Right renal pelvis (tissue), 4 donors: ENCODE measurements at places on chromosomes 12 and 14.

- no peak for DNase-seq
Measured at GRCh38 chr12:130435331-130435730, 97.6 kb downstream of the PIWIL1 start.

DNA sequence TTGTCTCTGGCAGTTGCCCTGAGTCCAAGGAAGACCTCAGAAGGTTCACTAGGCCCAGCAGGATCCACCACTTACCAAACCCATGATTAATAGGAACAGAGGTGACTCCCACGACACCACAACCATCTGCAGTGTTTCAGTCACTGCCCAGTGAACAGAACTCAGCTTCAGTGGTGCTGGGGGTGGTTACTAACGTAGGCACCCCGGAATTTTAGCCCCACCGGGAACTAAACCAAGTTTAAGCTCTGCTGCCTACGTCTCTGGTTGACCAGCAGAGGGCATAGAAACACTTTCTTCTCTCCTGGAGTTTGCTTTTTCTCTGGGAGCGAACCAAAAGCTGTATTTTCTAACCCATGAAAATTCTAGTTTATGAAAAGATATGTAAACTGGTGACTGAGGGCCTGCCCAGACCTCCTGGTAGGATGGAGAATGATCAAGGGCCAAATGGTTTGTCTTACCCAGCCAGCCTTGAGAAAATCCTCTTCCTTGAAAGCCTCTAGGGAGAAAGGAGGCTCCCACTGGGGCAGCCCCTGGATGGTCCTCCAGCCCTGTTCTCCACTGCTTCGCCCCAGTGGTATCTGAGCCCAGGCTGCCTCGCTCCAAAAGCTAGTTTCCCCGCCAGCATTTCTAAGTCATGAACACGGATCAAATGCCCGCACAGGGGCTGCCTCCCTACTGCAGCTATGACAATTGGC is 379.8 kb downstream of the DPF3 start:
- DNase-seq = peak; percentile 35

DNA sequence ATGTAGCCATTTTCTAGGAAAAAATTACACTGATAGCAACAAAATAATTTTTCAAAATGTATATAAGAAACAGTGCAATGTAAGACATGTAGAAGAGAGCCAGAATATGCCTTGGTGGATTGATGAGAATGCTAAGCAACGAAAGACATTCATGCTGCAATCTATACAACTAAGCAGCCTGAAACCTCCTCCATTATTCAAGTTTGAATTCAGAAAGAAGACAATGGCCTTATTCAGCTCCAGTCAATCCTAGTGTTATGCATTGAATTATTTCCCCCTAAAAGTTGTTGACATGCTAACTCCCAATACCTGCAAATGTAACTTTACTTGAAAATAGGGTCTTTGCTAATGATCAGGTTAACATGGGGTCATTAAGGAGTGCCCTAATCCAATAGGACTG is 73.5 kb downstream of the BTG1 start:
- no peak for DNase-seq

- DNase-seq = no peak
Measured at GRCh38 chr14:93731753-93732152, 56.5 kb downstream of the PRIMA1 start.

DNA sequence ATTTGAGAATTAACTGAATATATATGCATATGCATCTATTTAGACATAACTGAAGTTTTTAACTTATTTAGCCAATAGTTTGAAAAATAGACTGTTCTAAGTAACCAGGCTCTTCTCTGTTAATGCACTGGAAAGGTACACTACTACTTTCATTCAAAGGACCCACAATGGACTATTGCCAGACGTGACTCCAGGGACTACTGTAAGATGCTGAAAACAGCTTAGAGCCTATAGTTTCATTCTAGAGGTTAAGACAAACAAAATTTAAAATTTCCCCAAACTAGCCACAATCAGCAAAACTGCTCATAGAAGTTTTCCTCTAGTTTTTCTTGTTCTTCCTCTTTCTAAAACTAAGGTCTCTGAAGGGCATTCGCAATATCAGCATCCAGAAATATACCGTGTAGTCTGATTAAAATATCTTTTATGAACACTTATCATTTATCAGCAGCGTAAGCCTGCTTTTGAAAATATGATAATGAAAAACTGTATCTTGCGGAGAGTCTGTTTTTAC is 10.4 kb downstream of the APPL2 start:
- DNase-seq = no peak

DNA sequence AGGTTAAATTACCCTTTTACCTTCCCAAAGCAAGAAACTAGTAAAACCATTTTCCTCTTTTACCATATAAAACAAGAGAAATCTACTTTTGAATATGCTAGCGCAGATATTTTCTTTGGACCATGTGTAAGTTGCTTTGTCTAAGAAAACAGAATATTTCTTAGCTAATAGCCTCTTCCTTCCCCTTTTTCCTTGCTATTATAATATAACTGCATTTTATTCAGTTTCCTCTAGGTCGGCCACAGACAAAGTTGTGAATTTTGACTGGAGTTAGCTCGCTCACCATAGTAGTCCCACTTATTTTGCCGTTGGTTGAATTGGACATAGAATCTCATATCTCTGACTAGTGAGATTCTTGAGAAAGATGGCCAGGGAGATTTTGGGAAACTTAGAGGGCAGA is 115.6 kb downstream of the PLEKHA5 start:
- DNase-seq = no peak

GRCh38 chr12:27504507-27504906 is 19.5 kb upstream of the PPFIBP1 start:
- no peak for DNase-seq

DNA sequence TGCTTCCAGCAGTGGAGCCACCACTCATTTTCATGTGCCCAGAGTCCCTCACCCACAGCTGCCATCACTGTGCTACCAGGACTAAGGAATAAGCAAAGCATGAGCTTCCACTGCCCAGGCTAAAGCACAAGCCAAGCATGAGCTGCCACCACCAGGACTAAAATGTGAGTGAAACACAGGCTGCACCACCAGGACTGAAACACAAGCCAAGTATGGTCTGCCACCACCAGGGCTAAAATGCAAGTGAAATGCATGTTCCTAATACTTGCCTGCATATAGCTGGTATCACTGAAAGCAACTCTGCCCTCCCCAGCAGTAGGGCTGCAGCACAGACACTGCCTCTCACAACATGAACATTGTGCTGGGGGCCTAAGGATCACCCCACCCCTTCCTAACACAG is 30.0 kb downstream of the CEP83 start:
- no peak for DNase-seq

DNA sequence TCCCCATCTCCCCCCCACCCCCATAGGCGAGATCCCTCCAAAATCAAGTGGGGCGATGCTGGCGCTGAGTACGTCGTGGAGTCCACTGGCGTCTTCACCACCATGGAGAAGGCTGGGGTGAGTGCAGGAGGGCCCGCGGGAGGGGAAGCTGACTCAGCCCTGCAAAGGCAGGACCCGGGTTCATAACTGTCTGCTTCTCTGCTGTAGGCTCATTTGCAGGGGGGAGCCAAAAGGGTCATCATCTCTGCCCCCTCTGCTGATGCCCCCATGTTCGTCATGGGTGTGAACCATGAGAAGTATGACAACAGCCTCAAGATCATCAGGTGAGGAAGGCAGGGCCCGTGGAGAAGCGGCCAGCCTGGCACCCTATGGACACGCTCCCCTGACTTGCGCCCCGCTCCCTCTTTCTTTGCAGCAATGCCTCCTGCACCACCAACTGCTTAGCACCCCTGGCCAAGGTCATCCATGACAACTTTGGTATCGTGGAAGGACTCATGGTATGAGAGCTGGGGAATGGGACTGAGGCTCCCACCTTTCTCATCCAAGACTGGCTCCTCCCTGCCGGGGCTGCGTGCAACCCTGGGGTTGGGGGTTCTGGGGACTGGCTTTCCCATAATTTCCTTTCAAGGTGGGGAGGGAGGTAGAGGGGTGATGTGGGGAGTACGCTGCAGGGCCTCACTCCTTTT is 2.7 kb downstream of the GAPDH start:
- DNase-seq = no peak

GRCh38 chr14:93549595-93549994 is 118.9 kb downstream of the UNC79 start:
- DNase-seq = no peak

GRCh38 chr14:91778217-91778616 is 46.3 kb upstream of the CATSPERB start:
- no peak for DNase-seq

DNA sequence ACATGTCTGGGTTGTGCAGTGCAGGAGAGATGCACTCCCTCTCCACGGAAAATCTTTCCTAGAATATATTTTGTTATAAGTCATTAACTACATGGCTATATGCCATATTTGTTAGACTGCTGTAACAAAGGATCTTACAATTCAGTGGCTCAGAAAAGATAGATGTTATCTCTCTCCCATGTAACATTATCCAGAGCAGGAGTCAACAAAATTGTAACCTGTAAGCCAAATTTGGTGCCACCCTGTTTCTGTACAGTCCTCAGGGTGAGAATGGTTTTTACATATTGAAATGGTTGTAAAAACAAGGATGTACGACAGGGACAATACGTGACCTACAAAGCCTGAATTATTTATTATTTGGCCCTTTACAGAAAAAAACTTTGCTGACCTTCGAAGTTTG is 155.5 kb downstream of the KIF21A start:
- DNase-seq = no peak
